Tibial nerve (tissue), 4 donors: ENCODE measurements at places on chromosomes 3 and 15. TPM values are rescaled to one million over a fixed set of nuclear protein-coding genes. Genes with fewer than 3 reads are reported as not detected.

The PPP1R14D gene
- not detected for total RNA-seq

The GOLGA8M gene
- total RNA-seq: 5.9 TPM

The SPINK8 gene
- total RNA-seq: not detected

DNA sequence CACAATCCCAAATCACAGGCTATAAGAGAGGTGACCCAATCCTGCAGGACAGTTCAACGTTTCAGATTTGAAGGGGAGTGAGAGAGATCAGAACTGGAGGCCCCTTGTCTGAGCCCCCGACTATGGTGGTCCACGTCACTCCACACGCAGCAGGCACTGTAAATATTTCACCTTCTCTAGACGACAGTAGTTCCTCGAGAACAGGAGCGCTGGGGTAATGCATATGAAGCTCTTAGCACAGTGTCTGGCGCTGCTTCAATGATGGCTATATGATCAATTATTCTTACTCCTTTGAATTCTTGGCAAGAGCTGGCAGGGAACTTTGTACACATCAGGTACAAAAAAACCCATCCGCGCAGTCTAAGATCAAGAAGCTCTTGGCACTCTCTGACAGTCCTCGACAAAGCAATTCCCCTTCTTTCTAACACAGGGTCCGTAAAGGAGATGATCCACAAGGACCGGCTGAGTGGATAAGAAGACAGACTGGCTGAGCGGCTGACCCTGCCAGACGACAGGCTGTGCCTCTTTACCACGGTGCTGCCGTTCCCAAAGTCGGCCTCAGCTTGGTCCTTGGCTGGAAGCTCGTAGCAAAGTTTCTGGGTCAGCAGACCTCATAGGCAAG is 522 bp upstream of the NRROS start:
- H3K4me1 ChIP-seq: no peaks in the 10 kb centered on the region
- H3K36me3 ChIP-seq: no peaks in the 10 kb centered on the region

DNA sequence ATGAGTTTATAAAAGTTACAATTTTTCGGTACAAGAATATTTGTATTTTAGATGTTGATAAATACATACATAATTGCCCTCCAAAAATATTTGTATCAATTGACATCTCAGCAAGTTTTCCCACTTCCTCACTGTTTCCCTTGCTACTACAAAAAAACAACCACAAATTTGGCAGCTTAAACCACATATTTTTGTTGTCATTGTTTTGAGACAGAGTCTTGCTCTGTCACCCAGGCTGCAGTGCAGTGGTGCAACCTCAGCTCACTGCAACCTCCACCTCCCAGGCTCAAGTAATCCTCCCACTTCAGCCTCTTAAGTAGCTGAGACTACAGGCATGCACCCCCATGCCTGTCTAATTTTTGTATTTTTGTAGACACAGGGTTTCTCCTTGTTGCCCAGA is 162.8 kb upstream of the RARB start:
- no peak overlapping the region for H3K4me3 ChIP-seq
- H3K27me3 ChIP-seq: no peaks in the 10 kb centered on the region
- no peak overlapping the region for H3K27ac ChIP-seq
- no peak for DNase-seq
- no peaks in the 10 kb centered on the region for H3K4me1 ChIP-seq
- H3K36me3 ChIP-seq: no peaks in the 10 kb centered on the region

DNA sequence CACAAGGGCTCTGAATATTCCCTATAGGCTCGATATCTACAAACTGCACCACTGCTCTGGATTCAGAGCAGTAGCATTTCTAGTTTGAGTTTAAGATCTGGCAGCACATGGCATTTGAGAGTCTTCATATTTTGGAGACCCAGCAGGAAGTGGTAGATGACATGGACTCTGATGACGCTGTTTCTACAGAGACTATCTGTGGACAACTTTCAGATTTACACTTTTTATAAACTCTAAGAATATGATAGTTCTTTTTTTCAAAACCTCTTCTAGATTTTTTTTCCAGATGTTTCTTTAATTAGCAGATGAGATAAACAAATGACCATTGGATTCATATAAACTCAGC is 35.8 kb downstream of the ARMC8 start:
- no peak for DNase-seq
- H3K36me3 ChIP-seq: peaks cover 55% of the 10 kb centered on the region
- H3K4me1 ChIP-seq: no peaks in the 10 kb centered on the region
- no peak overlapping the region for H3K27ac ChIP-seq
- H3K27me3 ChIP-seq: no peaks in the 10 kb centered on the region
- H3K4me3 ChIP-seq: no peak overlapping the region

- no peak overlapping the region for H3K27ac ChIP-seq
- H3K36me3 ChIP-seq: no peaks in the 10 kb centered on the region
- DNase-seq: no peak
- no peaks in the 10 kb centered on the region for H3K27me3 ChIP-seq
Observed at GRCh38 chr15:64800476-64800875, 25.0 kb downstream of the PIF1 start.

- H3K27me3 ChIP-seq: no peaks in the 10 kb centered on the region
- no peaks in the 10 kb centered on the region for H3K36me3 ChIP-seq
- DNase-seq: no peak
- no peaks in the 10 kb centered on the region for H3K4me1 ChIP-seq
Observed at GRCh38 chr3:65783117-65783516, 255.6 kb downstream of the MAGI1 start.

GRCh38 chr3:133490468-133491351 is 82.8 kb upstream of the CDV3 start:
- H3K27me3 ChIP-seq: no peaks in the 10 kb centered on the region
- no peak for DNase-seq
- no peak overlapping the region for H3K27ac ChIP-seq
- no peak overlapping the region for H3K4me3 ChIP-seq

- no peak overlapping the region for H3K27ac ChIP-seq
- no peak for DNase-seq
- H3K27me3 ChIP-seq: no peaks in the 10 kb centered on the region
- H3K36me3 ChIP-seq: no peaks in the 10 kb centered on the region
- H3K4me3 ChIP-seq: no peak overlapping the region
Observed at GRCh38 chr3:133865136-133865855, 30.4 kb downstream of the RAB6B start.
